ENCODE measurements at places on chromosomes 16 and 17. TPM values are rescaled to one million over a fixed set of nuclear protein-coding genes. Genes with fewer than 3 reads are reported as not detected.
A peak's percentile ranks its signal among the peaks of the same experiment; 100 is the strongest.

The PTGES3L gene
- 1.8 TPM for total RNA-seq

The NPIPB6 gene
- 1.5 TPM for total RNA-seq

DNA sequence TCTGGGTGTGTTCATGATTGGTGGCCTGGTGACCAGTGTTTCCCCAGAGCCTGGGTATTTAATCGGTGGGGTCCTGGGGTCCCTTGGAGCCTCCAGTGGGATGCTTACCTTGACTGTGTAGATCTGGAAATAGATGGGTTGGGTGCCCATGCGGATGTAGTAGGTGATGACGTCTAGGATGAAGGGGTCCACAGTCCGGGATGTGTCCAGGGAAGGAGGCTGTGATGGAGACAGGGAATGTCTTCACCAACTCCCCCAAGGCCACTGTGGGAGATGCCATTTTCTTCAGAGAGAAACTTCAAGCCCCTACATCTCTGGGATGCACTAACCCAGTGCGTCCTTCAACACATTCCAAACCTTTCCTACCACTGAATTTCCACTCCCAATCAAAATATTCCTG, 24.1 kb upstream of the MFSD6L start:
- DNase-seq = no peak
- H3K4me3 ChIP-seq = no peak overlapping the region
- H3K4me1 ChIP-seq = no peaks in the 10 kb centered on the region
- H3K27ac ChIP-seq = no peak overlapping the region
- no peaks in the 10 kb centered on the region for H3K27me3 ChIP-seq

DNA sequence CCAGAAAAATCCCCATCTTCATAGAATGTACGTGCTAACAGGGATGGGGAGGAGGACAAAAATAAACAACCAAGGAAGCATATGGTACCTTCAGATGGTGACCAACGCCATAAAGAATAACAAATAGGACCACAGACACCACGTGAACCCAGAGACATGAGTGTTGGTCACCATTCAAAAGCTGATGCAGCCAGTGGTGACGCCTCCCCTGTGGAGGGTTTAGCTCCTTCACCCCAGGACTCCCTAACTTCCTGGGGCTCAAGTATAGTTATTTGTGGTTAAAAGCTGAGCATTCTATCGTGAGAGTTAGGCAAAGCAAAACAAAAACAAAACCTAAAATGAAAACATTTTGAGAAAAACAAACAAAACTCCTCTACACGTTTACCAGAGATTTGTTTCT, 184.7 kb downstream of the SOX9 start:
- H3K27me3 ChIP-seq = no peaks in the 10 kb centered on the region
- DNase-seq = no peak
- H3K27ac ChIP-seq = peak overlapping the region; percentile 3
- no peaks in the 10 kb centered on the region for H3K36me3 ChIP-seq
- H3K4me3 ChIP-seq = no peak overlapping the region

Data from spinal cord (tissue), 10 donors.